GM23338 (cell line): ENCODE measurements at places on chromosomes 2 and 18. TPM values are rescaled to one million over a fixed set of nuclear protein-coding genes. Genes with fewer than 3 reads are reported as not detected.
A peak's percentile ranks its signal among the peaks of the same experiment; 100 is the strongest.

The TMEM182 gene
- polyA plus RNA-seq = 2.9 and 5.2 TPM in 2 replicates

The HES6 gene
- 38.8 and 42.7 TPM in 2 replicates for polyA plus RNA-seq

- DNase-seq = no peak
These were observed 256.1 kb downstream of the CDH2 start for GRCh38 chr18:27920836-27921235.

GRCh38 chr18:4017480-4017879, 437.6 kb downstream of the DLGAP1 start:
- peak; percentile 87 for DNase-seq

DNA sequence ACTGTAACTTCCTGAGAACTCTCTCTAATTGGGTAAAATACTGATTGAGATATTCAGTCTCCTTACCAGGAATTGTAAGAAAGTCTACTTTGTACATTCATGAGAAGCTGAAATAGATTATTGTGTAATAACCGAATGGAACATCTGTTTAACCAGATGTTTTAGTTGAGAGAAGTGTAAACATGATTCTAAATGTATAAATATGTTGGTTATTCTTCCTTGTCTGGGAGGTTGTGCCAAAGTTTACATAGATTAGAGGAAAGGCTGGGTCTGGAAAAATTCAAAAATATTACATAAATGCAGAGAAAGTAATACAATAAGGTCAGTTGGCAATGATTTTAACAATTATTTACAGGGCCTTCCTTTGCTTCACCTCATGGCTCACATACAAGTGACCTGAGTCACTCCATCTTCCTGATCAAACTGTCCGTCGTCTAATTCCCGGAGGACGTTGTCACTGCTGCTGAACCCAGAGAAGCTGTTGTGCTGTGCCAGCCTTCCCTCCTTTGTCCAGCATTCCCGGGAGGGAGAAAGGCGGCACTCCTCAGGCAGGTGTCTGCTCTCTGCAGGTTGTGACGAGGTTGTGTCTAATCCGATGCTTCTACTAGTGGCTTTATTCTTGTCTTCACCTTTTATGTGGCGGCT, 55.9 kb downstream of the MOB4 start:
- no peak for DNase-seq

The CDH19 gene
- polyA plus RNA-seq = 0.03 and 0.14 TPM in 2 replicates

The NYAP2 gene
- not detected in 2 replicates for polyA plus RNA-seq

GRCh38 chr2:100527440-100528015, 35.3 kb upstream of the PDCL3 start:
- DNase-seq = no peak

- DNase-seq = no peak
These were observed 92.9 kb downstream of the SH3BP4 start for GRCh38 chr2:235044501-235045271.

DNA sequence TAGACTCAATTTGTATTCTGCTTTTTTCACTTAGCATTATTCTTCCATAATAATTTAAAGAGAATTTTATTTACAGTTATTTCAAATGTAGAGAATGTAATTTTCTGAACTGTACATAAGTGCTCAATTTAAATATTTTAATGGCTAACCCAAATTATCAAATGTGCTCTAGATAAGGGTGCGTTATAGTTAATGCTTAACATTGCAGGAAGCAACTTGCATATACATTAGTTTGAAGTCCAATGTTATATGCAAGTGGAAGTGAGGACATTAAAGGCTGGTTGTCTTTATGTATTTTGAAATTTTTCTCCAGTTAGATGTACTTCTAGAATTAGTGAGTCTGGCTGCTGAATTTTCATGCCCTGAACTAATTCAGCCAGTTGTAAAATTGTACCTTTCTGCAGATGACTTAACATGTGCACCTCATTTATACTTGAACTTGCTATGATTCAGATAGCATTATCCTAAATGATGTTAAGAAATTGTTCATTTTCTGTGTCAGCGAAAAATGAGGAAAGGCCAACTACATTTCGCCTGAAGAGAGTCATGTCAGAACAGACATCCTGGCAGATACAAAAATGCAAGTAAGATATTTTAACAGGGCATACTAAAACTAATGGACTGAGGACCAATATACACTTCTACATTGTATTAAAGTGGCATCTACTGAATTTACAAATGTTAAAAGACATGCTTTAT, 59.2 kb upstream of the GAREM1 start:
- DNase-seq = no peak

DNA sequence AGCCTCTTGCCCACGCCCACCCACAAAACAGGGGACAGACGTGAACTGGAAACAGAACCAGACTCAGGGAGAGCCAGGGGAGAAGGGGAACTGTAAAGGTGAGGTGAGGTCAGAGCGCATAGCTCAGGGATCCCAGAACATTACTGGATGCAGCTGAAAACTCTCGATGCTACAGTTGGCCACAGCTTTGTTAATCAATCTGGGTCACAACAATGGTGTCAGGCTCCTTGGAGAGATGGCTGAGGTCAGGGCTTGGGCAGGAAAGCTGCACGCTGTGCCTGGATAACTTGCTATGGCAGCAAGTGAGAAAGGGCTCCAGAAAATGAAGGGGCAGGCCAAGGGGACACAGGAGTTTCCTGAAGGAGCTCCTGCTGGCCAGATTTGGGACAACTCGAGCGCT, 263.3 kb downstream of the TFCP2L1 start:
- DNase-seq = no peak

GRCh38 chr2:70340761-70341476, 39.1 kb upstream of the FAM136A start:
- peak; percentile 88 for DNase-seq

- no peak for DNase-seq
These were observed 115.2 kb upstream of the FOSL2 start for GRCh38 chr2:28277466-28277865.
